ENCODE measurements at places on chromosomes 5 and 9.

DNA sequence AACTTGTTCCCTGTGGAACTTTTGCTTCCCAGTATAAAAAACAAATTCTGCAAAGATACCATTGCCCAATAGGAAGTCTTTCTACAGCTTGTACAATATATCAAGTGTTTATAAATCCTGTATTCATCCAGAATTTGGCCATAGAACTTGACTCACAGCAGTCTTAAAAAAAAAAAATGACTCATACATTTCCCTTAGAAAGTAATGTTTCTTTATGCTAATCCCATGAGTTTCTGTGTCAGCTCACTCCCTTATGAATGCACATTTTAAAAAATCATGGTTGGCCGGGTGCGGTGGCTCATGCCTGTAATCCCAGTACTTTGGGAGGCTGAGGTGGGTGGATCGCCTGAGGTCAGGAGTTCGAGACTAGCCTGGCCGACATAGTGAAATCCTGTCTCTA, 89.3 kb upstream of the DMRT1 start:
- no peak for DNase-seq

- DNase-seq = no peak
These were observed 107.4 kb upstream of the DMAC1 start for GRCh38 chr9:7906783-7907550.

DNA sequence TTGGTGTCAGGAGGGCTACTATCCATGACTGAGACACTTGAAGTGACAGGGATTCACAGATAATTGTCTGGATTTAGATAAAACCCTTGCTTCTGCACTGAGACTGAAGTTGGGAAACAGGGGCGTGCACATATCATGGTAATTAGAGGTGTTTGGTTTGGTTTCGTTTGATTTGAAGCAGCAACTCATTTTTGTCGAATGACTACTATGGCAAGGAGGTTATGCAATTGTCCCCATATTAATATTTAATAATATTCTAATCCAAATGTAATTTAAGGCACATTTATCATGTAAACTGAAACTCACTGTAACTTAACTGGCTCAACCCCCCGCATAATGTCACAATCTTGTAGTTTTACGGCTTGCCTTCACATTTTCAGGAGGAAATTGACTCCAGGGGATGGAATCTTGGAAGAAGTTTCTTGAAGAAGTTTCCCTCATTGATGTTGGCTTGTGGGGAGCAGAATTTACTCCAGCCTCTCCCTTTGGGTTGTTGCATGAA, 12.5 kb downstream of the ZNF366 start:
- DNase-seq = no peak

GRCh38 chr9:31590091-31590490, 794.4 kb upstream of the ACO1 start:
- DNase-seq = no peak

DNA sequence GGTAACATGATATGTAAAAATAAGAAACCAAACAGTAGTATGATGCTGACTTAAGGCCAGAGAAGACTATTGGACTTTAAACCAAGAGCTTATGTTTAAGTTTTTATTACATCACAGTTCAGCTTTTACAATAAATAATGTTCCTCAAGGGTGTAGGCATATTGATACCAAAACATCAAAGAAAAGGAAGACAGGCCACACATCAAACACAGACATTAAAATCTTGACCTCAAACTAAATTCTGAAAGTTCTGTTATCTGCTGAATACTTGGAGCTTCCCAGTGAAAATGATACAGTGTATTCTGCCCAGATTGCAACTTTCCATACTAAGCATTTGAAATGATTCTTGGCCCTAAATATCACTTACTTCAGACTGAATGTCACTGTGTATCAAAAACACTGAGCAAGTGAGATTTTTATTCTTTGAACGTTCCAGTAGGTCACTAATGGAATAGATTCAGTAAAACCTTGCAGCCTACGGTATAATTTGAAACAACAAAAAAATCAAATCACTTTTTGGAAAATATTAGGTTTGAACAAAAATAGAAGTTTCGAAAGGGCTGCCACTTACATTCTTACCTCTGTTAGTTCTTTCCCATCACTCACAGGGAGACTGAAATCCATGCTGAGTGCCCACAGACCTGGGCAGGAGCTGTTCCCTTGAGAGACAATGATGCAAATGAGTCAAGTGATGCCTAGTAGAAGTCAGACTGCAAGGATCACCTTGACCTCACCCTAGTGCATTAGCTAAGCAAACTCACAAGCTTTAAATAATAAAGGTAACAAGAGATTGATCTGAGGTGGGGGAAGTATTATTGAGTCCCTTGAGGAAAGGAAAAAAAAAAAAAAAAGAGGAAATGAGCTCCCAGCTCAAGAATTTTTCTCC, 2.5 kb downstream of the LPAR1 start:
- DNase-seq = no peak

GRCh38 chr5:116395226-116395625, 179.4 kb downstream of the SEMA6A start:
- no peak for DNase-seq

- no peak for DNase-seq
These were observed 84.5 kb upstream of the SIMC1 start for GRCh38 chr5:176153741-176154140.

GRCh38 chr5:64595031-64595855, 89.4 kb downstream of the RGS7BP start:
- DNase-seq = no peak

DNA sequence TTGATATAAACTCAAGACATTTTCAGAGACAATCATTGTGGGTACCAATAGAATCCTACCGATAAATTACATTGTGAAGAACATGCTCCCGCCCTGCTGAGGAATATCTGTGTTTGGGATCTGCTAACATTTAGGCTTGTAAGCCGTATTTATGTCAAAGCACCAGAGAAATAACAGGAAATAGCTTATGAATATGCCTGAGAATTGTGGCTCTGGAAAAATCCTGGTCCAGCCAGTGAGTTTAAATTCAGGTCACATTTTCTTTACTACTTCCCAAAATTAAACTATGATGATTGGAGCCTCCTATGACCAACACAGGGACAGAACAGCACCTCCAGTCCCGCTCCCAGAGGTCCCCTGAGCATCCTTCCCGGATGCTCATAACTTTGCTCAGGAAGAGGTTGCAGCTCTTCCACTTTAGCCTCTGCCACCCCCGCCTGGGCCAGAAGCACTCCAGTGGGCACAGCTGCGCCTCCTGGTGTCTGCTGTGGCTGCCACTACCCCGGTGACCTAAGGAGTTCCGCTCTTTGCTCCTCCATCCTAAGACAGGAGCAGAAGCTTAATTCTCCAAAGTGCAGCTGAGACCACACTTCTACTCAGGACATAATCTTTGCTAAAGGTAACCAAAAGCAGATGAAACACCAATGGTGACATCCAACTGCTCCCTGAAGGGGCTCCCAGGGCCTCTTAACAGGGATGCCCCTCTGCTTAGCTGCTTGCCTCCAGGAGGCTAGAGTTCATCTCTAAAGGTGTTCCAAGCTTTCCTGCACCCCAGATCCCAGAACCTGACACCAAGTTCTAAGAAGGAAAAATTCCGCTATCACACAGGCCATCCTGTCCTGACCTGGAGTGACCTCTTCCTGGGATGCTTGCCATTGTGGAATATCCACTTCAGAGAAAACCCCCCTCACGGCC, 58.8 kb downstream of the SLC1A1 start:
- no peak for DNase-seq

DNA sequence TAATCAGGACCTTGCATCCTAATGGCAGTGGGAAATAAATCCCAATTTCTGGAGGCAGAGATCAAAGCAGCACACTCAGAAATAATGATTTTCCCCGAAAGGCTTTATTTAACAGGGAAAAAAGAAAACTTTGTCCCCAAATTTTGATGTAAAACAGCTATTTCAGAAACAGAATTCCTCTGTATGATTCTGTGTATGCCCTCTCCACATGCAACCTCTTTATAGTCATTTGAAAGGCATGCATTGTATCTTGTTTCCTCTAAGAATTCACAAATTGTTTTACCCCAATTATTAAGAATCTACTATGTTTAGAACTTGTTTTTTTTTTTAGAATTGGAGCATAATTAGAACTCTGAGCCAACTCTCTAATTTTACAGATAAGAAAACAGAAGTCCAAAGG, 2.7 kb upstream of the PTAR1 start:
- DNase-seq = no peak

DNA sequence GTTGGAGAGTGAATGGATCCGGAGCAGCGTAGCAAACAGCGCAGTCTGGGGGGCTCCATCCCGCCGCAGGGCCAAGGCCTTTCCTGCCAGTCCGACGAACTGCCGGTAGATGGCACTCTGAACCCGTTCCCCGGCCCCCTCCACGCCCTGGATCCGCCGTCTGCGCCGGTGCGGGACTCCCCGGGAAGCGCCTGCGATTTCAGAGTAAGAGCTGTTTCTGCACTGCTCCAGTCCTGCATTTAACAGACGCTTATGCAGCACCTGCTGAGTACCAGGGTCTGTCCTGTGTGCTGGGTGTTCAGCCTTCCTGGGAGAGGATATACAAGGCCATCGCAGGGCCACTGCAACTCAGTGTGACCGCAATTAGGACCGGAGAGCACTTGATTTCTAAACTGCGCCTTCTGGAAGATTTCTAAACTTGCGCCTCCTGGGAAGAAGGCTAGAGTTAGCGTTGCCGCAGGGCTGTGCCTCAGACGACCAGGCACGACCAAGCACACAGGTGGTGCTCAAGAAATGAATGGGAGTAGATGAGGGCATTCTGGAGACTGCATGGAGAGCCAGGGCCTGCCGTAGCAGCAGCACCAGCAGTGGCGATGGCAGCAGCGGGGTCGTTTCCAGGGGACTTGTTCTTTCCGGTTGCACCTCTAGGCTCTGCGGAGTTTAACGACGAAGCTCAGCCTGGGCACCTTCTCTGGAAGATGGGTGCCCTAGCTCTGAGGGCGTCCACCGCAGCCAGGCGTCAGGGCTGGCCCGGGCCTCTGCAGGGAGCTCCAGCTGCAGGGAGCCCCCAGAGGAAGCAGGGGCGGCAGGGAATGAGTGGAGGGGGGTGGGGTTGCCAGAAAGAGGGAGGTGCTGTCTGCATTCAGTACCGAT, 14.3 kb upstream of the TIFAB start:
- peak; percentile 53 for DNase-seq

- no peak for DNase-seq
These were observed 584.1 kb upstream of the NUDT12 start for GRCh38 chr5:104146652-104147051.

GRCh38 chr9:8668751-8669150, 869.2 kb upstream of the DMAC1 start:
- DNase-seq = no peak

DNA sequence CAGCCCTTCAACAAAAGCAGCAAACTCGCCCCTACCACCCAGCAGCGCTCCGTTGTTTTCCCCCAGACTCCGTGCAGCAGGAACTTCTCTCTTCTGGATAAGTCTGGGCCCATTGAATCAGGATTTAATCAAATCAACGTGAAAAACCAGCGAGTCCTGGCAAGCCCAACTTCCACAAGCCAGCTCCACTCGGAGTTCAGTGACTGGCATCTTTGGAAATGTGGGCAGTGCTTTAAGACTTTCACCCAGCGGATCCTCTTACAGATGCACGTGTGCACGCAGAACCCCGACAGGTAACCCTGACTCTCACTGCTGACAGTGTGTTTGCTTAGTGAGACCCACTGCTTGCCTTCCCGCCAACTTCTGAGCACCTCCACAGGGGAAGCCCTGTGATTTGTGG, 81.8 kb downstream of the PRDM6 start:
- no peak for DNase-seq

- no peak for DNase-seq
These were observed 48.6 kb downstream of the PSMB7 start for GRCh38 chr9:124366476-124367220.

DNA sequence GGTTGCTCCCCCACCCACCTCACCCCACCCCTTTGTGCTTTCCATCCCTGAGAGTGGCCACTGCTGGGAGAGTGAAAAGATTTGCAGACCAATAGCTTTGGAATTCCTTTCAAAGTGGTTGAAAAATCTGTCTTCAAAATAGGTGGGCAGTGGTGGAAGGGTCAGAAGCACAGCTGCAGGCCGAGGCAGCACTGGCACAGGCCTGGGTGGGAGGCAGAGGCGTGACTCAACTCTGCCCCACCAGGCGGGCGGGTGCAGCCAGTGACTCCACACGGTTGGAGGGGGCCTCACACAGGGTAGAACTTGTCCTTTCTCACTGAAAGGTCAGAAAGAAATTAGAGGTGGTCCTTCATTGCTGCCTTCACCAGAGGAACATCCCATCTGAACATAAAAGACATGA, 214.9 kb upstream of the TBCA start:
- DNase-seq = no peak

DNA sequence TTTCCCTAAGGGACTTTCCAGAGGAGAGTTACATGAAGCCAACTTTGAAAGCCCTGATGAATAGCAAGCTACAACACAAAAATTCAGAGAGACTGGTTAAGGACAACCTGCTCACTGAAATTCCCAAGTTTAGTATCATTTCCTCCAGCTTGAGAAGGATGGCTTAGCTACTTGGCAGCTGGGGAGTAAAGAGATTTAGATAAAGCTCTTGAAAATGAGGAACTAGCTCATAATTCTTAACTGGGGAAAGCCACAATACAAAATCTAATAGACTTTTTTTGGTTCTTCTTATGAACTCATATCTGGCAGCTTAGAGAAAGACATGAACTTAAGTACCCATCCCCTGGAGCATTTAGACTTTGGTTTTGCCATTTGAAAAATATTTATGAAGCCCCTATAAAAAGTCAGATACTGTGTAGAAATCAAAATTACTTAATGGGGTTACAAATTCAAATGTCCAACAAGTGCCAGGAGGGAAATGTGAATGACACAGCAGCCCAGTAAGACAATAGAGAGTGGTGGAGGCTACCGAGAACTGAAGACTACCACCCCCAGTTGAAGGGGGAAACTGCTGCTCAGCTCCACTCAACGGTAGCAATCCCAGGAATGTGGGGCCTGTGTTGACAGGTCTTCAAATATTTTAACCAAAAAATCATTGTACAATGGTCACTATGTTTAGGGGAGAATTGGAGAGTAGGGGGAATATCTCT, 79.4 kb upstream of the ADRB2 start:
- no peak for DNase-seq

- DNase-seq = no peak
These were observed 200.5 kb upstream of the SLC27A6 start for GRCh38 chr5:128764601-128765310.

DNA sequence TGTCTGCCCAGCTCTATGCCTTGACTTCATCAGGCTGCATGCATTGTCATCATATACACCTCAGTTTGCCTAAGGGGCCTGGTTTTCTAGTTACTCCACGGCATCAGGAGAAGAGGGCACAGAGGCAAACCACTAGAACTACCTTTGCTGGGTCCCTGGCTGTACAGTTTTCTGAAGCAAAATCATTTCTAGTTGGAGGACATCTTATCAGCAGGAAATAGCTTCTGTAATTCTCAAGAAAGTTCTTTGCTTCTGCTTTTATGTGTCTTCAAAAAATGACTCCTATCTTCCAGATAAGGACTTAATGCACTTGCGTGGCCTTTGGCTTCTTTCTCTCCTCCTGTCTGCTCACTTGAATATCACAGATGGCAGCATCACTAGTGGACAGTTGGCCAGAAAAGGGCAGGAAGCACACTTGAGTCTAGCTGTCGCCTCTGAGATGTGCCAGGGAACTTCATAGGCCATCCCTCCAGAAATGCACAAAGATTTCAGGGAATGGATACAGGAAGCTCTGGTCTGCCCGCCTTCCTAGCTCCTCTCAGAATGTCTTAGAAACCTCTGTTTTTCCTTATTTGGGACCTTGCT, 22.4 kb upstream of the LTC4S start:
- no peak for DNase-seq

Data from activated naive CD4-positive, alpha-beta T cell (primary cell).